Hematopoietic multipotent progenitor cell treated with erythropoietin and hydrocortisone succinate and interleukin-3 and kit ligand, for 8 days (in vitro differentiated cells): ENCODE measurements at places on chromosomes 7 and 10.
A peak's percentile ranks its signal among the peaks of the same experiment; 100 is the strongest.

GRCh38 chr7:2639695-2640481 lies 8.1 kb downstream of the TTYH3 start:
- DNase-seq, result no peak

DNA sequence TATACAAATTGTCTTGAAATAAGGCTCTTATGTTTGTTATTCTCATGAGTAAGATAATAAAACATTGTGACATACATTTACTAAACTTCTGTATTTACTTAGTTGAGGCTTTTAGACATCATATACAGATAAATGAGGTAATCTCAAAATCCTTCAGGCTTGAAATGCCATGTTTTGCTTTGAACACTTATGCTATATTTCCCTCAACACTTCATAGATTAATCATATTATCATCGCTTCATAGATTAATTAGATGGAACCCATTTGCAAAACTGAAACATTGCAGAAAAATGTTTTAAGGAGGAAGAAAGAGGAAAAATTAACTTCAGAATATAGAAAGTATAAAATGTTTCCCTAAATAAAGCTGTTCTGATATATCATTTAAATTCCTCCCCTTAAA lies 165.0 kb upstream of the CNTNAP2 start:
- no peak for DNase-seq

DNA sequence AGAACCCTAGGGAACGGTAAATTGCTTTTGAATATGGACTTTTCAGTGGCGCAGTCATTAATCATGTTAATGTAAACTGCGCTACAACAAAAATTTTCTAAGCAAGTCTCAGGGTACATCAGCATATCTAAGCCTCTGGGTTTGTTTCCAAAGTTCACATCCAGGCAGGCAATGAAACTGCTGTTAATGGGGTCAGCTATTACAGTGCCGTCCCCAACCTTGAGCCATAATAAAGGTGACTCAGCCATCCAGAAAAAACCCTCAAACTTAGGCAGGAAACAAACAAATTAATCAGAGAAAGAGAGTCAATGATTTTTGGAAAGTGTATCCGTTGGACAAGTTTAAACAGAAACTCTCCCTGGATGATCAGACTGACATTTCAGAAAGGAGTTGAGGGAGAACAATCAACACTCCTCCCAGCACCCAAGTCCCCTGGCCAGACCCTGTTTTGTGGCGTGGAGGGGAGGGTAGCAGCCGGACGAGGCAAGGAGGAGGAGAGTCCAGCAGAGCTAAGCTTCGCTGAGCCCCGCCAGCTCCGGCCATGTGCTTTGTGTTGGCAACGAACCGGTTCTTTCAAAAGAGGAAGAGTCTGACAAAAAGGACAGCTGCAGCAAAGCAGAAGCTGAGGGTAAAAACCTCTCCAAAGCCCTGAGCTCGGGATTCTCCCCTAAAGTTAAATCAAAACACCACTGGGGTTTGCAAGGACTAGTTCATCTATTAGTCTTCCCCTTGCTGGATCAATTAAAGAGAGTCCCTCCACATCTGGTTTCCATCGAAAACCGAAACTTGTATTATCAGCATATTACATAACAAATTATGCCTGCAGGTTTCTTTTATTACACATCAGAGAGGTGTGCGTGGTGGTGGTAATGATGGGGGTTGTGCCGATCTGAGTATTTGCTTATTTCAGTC lies 3.6 kb downstream of the FAM53B start:
- no peak for DNase-seq

DNA sequence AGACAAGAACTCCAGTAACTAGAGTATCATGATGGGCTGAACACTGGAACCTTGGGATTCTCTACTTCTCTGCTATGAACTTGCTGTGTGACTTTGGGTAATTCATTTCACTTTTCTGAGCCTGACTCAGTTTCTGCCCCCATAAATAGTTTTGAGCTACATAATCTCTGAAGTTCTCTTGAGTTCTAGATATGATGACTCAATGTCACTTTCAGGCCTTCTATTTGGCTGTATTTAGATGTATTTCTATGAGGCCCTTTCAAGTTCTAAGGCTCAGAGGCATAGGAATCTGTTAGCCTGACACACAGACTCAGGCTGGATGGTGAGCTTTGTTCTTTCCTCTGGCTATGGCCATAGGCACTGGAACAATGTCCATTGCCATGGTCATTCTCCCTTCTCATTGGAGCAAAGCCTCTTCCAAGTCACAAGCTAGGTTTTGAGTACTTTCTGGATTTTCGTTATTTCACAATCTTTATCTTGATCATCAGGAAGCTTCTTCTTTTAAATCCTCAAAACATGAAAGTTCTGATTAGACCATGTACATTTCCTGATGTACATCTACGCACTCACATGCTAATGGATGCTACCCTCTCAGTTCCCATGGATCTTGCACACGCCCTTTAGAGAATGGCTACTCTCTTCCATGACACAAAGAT lies 101.6 kb downstream of the TES start:
- no peak for DNase-seq

GRCh38 chr10:24463611-24464426 lies 254.9 kb downstream of the KIAA1217 start:
- no peak for DNase-seq

GRCh38 chr7:144050093-144050492 lies 1.3 kb downstream of the OR2A5 start:
- no peak for DNase-seq

DNA sequence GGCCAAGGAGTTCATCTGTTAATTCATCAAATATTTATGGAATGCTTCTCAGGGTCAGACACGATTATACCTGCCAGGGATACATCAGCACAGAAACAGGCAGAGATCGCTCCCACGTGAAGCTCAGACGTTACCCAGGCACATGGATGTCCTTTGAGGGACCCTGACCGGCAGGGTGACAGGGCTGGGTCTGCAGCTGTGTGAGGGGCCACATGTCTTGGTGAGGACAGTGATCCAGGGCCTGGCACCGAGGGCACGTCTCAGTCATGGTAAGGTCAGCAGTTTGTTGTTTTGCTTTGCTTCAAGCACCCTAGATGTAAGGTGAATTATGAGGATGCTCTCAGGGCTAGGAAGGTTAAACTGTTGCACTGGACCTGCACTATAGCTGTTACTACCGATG lies 227.9 kb downstream of the WDR37 start:
- DNase-seq, result no peak

DNA sequence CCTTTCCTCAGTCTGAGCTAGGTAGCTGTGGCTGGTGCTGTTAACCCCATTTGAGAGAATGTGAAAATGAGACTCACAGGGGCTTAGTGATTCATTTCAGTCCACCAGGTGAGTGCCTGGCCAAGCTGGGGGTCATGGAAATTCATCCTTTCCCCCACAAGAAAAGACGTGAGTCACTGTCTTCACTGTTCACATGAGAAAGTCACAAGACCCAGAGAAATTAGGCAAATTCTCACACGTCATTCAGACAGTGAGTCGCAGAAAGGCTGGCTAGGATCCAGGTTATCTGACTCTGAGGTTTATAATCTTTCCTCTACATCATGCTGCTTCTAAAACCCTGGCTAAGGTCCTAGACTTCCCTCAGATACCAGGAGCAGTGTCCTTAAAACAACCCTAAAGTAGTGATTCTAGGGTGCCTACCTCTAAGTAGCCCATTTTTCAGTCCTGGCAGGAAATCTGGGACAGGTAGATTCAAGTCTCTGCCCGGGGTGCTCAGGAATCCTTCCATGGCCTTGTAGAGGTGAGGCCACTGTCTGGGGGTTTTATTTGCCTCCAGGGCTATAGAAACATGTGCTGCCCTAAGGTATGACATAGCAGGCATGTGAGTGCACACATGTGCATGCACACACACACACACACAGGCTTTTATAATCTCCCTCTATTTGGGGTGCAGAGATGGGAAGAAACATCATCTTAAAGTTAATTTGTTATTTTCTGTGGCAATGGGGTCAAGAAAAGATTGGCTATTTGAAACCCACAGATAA lies 427.9 kb upstream of the CELF2 start:
- peak; percentile 57 for DNase-seq

GRCh38 chr7:148698397-148699023 lies at the start of gene CUL1:
CUL1 (plus strand) TSS chr7:148698903; CDS start chr7:148730123, 31,220 bp downstream.
- DNase-seq, result peak; percentile 73

- no peak for DNase-seq
These were observed 1.9 kb downstream of the GSTK1 start for GRCh38 chr7:143265017-143265693.
